Vagina (tissue), 2 donors: ENCODE measurements at places on chromosomes 7 and 10.

DNA sequence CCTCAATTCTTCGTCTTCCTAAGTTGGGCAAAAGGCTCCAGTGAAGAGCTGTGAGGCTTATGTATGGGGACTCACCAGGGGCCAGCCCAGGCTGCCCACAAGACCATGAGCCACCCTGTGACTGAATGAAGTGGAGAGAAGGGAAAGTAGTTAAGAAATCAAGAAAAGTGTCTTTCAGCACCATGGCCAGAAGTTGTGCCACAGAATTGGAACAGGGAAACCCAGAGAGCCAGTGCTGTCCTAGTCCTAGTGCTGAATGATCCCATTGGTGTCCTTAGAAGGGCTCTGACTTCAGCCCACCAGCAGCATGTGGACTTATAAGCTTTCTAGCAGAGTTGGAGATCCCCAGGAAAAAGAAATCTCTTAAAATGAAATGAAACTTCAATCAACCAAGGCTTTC is 37.0 kb upstream of the CCSER2 start:
- no peak for DNase-seq

- DNase-seq, result no peak
These were observed 85.7 kb downstream of the GLI3 start for GRCh38 chr7:42151309-42151708.

GRCh38 chr10:113754125-113754524 is 2.6 kb downstream of the PLEKHS1 start:
- DNase-seq, result no peak

DNA sequence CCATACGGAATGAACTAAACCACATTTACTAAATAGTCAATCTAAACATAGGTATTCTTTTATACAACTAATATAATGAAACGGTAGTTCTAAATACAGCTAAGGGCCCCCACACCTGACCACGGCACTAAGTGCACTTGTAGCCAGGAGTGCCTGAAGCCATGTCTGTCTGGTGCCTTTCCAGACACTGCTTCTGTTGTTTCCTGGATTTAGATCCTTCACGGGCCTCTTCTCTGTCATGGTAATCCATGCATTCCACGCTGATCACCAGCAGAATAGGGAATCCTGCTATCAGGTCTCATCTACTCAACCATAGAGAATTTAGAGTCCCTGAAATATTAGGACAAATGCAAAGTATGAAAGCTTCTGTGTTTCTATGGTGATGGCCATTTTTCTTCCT is 37.8 kb downstream of the OSBPL3 start:
- DNase-seq, result no peak

DNA sequence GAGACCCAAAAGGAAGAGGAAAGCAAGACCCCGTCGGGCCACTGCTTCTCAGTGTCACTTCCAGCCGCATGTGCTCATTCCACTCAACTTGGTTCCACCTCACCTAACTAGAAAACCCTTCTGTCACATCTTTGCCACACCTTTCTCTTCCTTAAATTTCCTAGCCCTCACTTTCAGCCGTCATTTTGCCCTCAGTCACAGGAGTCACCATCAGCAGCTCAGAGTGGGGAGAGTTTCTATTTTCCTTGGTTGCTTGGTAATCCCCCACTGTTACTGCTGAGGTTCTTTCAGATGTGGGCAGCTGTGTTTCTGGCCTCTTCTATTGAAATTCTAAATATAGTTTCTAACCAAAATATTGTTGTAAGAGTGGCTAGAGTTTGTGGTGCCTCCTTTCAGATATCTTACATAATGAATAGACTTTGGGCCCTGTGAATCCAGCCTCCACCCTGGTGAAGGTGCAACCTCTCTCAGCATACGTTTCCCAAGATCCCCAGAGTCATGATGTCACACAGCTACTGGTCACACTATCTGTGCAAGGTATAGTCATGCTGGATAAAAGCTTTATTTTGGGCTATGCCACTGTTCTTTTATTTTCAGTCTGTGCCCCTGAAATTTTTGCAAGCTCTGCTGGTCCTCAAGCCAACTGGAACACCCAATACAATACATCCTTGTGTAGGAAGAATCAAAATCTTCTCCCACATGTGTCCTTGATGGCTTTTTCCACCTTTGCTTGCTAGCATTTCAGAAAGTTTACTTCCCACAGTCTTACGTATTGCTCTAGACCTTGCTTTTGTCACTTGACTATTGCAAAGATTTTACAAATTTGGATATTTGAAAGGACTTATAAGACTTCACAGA is 9.2 kb downstream of the AGBL3 start:
- no peak for DNase-seq

- DNase-seq, result no peak
These were observed 2.1 kb downstream of the SLC4A2 start for GRCh38 chr7:151061213-151062110.

- DNase-seq, result no peak
These were observed 568 bp downstream of the MGAM2 start for GRCh38 chr7:142112086-142112485.

- DNase-seq, result no peak
These were observed 48.1 kb upstream of the EBF3 start for GRCh38 chr10:130012129-130012528.

DNA sequence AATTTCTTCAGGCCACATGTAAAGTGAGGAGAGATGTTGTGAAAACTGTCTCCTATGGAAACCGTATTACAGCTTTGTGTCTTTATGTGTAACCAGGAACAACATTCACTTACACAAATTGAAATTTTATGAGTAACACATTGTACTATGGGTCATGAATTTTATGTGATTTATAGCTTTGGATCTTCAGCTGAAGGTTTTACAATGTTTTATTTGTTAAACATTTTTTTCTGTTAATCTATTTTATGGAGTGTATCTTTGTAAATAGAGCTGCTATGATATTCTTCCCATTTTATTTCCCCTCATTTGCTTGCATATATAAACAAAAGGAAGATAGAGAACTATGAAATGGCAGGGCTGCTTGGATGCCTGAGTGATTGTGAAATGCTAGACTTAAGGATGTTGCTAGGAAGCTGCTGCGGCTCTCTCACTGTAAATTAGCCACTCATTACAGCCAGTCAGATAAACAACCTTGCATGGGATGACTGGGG is 104.5 kb upstream of the PCLO start:
- no peak for DNase-seq

- DNase-seq, result no peak
These were observed 2.6 kb upstream of the PPIF start for GRCh38 chr10:79344502-79345195.

- DNase-seq, result no peak
These were observed 64.9 kb downstream of the USP6NL start for GRCh38 chr10:11546581-11546980.

- DNase-seq, result no peak
These were observed 7.1 kb downstream of the MTPN start for GRCh38 chr7:135970045-135970444.

- no peak for DNase-seq
These were observed 95.0 kb downstream of the FAM53B start for GRCh38 chr10:124649214-124649613.

- DNase-seq, result no peak
These were observed 72.1 kb upstream of the TNRC18 start for GRCh38 chr7:5495581-5496375.

DNA sequence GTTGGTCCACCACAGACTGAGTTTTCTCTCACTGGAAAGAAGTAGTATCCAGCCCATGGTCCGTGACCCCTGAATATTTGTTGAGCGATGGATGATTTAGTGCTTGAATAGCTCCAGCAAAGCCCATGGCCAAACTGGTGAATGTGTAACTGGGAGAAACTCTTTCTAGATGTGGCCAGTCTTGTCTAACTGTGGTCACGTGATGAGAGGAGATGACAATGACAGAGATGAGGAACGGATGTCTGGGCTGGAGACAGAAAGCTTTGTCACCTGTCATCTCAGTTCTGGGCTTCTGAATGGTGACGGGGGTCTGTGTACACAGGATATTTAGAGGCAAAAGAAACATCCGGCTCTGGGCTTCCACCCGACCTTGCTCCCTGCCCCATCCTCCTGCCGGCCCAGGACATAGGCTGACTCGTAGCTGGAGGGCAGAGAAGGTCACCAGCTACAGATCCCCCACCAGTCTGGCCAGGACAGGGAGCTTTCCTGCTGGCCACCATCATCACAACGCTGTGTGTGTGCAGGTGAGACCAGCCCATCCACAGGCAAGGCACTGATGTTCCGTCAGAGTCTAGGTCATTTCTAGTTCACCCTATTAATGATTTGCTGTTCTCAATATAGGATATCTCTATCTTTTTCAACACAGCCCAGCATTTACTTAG is 152.5 kb upstream of the TNS3 start:
- no peak for DNase-seq

DNA sequence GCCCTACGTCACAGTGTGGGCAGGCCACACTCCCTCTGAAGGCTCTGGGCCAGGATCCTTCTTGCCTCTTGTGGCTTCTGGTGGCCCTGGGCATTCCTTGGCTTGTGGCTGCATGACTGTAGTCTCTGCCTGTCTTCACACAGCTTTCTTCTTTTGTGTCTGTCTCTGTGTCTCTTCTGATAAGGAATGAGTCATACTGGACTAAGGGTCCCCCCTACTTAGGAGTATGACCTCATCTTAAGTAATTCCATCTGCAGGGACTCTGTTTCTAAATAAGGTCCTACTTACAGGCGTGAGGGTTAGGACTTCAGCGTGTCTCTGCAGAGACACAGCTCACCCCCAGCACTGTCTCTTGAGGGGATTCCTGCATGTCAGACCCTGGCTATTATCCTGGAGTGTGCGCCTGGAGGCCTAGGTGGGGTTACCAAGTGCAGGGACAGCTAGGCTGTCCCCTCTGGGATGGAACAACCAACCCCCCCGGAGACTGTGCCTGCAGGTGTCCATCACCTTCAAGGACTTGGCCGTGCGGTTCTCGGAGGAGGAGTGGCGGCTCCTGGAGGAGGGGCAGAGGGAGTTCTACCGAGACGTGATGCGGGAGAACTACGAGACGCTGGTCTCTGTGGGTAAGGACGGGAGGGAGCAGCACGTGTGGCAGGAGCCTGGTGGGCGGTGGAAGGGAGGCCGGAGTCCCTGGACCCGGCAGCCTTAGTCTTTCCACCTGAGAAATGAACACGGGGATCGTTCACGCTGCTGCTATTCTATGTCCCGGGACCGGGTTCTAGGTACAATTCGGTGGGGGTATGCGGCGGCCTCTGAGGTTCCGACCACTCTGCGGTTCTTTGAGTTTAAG is 54.1 kb downstream of the ZNF467 start:
- DNase-seq, result peak; percentile 77

DNA sequence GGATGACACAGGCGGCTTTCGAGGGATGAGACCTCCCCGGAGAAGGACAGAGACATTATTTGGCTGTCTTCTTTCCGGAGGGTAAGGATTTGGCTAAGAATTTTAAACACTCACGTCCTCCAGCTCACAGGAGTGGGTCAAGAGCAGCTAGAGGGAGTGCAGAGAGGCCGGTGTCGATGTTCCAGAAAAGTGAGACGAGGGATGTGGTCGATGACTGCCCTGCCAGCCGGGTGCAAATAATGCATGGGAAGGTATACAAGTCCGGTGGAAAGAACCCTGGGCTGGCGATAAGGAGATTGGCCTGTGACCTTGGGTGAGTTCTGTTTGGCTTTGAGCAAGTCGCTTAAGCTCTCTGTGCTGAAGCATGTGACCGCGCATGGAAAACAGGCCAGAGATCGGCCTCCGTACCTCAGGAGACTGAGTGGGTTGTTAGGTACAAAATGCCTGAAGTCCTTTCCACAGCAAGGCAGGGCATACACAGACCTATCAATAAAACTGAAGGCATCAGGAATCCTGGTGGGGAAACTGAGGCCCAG is 149.1 kb downstream of the UBE2H start:
- no peak for DNase-seq

DNA sequence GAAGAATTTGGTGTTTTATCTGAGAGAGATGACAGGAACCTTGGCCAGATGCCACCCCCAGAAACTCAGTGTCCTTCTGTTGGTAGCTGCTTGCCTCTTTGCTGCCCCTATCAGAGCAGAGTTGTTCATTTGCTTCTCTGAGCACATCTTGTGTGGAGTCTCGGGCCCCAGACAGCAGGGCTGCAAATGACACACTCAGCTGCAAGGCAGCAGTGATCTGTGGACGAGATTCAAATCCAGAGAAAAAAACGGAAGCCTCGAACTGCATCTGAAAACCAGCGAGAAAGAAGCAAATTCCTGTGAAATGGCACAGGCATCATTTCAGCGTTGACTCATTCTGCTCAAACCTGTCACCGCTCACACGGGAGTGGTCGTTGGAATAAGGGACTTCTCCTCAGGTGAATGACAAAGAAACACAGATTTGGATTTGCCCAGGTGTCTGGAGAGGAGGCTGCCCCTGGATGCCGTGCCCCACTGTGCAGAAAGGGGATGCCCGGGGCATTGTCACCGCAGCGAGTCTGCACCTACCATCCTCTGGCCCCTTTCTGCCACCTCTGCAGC is 144.7 kb downstream of the PFKFB3 start:
- DNase-seq, result no peak

DNA sequence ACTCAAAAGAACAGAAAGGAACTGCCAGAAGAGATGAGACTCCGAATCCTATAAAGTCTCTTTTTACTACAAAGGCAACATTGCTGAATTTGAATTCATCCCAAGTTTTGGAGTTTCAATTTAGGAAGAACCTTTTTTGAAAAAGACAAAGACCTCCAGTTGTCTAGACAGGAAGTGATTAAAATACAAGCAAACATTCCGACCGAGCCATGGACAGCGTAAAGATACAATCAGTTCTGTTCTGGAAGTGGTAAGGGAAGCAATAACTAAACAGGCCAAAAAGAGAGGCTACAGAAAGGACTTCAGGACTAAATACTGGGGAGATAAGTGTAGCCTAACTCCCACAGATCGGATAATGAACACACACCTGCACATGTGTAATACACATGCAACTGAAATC is 101.0 kb downstream of the SMURF1 start:
- DNase-seq, result no peak
